ENCODE measurements at places on chromosomes 16 and 17.

DNA sequence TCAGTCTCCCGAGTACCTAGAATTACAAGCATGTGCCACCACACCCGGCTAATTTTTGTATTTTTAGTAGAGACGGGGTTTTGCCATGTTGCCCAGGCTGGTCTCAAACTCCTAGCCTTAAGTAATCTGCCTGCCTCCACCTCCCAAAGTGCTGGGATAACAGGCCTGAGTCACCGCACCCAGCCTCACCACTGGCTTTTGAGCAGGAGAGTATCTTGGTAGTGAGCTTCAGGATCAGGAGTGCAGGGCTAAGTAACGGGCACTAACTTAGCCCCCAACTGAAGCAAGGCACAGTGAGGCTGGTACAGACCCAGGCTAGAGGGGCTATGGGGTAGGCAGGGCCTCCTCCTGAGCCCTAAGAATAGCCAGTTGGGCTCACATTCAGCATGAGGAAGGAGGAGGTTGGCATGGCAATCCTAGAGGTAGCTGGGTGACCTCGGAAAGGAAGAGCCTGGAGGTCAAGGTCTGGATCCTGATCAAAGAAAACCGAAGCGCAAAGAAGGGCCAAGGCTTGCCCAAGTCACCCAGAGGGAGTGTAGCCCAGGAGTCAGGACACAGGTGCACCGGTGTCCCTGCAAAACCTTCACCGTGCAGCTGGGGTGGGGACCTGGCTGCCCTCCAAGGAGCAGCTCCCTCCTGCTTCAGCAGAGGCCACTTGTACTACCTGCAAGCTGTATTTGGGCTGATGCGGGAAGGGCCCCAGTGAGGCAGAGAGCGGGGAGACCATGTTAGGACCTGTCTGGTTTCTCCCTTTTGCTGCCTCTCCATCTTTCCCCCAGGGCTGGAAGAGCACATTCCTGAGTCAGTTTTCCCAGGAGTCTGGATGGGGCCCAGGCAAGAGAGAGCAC lies 1.3 kb upstream of the ADGRG5 start:
- DNase-seq = no peak

DNA sequence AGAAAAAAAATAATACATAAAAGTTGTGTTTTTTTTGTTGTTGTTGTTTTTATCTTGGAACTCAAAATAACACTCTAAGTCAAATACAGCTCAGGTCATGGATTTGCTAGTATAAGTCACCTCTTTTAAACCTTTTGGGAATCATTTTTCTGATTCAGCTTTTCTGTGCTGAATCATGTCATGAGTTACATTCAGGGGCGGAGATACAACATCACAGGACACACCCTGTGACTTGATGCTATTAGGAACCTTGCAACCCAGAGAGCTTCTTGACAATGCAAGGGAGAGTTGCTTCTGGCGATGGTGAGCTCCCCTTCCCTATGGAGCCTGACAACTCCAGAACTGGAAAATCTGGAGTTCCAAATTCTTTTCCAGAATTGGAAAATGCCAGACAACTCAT lies 358.3 kb upstream of the C16orf82 start:
- DNase-seq = no peak

GRCh38 chr16:67571464-67571863 lies 9.1 kb downstream of the CTCF start:
- no peak for DNase-seq

- no peak for DNase-seq
These were observed 34.8 kb downstream of the SOST start for GRCh38 chr17:43723697-43724359.

- DNase-seq = no peak
These were observed 39.7 kb downstream of the ARHGAP17 start for GRCh38 chr16:24975428-24975889.

DNA sequence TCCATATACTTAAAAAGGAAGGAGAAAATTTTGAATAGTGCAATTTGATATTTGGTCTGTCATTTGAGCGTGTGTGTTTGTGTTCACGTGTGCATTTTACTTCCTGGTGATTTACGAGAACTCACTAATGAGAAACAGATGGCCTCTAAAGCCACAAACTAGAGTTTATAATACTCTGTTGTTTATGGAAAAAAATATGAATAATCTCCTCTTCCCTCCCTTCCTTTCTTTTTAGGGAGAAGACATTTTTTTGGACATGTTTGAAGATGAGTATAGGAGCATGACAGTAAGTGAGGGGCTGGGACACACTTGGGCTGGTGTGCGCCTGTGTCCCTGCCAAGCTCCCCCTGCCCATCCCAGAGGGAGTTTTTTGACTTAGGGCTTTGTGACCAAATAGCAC lies 102.7 kb downstream of the CLEC16A start:
- no peak for DNase-seq

DNA sequence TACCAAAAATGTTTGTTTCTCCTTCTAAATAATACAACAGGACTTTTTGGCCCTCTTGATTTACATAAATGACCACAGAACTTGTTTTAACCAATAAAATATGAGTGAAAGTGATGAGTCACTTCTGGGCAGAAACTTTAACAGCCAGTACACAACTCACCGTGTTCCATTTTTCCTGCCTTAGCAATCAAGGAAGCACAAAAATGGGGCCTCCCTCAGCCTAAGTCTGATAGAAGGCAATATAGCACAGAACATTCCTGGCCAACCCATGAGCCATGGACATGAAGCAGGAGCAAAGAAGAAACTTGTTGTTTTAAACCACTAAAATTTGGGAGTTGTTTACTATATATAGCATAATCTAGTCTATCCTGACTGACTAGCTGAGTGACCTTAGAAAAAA lies 61.1 kb upstream of the MTMR4 start:
- no peak for DNase-seq

DNA sequence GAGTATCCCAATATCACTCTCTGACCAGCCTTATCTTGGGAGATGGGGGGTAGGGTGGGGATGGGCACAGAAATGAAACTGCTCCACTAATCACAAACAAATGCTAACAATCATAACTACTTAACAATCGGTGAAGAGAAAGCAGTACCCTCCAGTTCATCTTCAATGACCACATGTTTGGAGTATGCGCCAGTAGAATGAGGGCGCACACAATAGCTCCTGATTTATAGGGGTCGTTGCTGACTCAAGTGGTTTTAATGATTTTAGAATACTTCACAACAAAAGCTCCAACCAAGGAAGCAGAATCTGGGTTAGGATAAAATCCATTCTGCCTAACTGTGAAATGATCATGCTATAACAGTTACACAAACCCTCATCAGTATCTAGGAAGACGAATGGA lies 184.4 kb downstream of the AATF start:
- DNase-seq = no peak

DNA sequence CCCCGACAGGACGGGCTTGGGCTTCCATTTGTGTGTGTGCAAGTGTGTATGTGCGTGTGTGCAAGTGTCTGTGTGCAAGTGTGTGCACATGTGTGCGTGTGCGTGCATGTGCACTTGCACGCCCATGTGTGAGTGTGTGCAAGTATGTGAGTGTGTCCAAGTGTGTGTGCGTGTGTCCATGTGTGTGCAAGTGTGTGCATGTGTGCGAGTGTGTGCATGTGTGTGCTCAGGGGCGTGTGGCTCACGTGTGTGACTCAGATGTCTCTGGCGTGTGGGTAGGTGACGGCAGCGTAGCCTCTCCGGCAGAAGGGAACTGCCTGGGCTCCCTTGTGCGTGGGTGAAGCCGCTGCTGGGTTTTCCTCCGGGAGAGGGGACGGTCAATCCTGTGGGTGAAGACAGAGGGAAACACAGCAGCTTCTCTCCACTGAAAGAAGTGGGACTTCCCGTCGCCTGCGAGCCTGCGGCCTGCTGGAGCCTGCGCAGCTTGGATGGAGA lies 23.1 kb upstream of the ITGAX start:
- no peak for DNase-seq

DNA sequence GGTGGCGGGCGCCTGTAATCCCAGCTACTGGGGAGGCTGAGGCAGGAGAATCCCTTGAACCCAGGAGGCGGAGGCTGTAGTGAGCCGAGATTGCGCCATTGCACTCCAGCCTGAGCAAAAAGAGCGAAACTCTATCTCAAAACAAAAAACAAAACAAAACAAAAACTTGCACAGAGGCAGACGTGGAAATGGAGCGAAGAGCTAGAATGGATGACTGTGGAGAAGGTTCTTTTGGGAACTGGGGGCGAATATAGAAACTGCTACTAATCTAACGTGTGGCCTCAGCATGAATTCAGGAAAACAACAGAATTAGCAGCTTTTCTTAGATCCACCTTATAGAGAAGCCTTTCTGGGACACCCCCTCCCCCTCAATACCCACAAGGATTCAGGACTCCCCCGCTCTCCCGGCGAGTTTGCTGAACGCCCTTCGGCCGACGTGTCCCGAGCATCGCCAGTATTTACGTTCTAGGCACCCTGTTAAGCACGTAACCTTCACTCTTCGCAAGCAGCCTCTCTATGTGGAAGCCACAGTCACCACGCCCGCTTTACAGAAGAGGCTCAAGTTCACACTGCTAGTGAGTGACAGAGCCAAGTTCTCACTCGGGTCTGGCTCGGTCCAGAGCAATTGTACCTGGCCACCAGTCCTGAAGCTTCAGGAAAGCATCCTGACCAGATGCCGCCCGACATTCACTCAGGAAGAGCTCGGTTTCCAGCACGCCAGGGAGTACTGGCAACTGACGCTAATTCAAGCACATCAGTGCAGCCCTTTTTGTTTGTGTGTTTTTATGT lies 13.3 kb upstream of the ABR start:
- DNase-seq = no peak

GRCh38 chr17:79810130-79811010 lies 13.5 kb upstream of the CBX8 start:
- peak; percentile 91 for DNase-seq

DNA sequence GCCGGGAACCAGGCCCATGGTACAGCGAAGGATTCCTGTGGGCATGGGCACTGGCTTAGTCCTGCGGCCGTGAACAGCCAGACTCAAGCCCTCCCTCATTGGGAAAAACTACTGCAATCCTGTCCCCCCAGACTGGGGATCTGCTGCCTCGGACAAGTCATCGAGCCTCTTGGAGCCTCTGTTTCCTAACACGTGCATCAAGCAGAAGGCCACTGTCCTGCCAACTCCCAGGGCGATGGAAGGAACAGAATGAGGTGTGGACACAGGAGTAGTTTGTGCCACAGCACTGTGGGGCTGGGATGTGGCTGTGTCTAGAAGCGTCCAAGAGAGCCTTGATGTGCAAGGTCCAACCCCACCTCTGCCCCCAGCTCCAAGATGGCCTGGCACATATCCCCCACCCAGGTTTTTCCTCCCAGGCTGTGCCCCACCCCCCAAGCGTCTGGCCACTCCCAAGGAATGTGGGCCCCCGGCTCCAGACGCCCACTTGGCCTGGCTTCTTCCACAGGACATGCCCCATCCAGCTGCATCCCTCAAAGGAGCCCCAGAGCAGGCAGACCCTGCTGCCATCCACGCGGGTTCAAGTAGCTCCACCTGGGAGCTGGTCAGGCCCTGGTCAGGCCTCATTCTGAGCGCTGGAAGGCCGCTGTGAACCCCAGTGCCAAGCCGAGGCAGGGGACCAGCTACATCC lies 3.4 kb downstream of the CAMKK1 start:
- no peak for DNase-seq

DNA sequence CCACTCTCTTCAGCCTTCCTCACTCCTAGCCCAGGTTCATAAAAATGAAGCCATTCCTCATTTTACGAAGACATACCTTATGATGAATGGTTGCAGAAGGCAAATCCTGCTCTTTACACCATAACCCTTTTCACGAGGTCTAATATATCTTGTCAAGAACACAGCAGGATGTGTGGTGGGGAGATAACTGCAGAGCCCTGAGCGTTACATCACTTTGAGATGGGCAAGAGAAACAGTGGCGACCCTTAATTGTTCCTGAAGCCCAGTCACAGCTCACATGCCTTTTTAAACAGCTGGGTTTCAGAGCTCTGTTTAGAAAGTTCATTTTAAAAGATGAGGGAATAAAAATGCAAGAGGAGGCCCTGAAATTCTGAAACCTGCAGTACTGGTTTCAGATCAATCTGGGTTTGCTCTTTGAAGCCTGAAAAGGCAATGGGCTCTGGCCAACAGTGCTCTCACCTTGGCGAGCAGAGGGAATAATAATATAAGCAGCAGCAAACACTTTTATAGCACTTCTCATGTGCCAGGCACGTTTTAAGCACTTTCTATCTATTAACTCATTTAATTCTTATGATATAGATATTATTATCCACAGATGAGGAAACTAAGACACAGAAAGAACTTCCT lies 2.9 kb downstream of the FAM117A start:
- no peak for DNase-seq

DNA sequence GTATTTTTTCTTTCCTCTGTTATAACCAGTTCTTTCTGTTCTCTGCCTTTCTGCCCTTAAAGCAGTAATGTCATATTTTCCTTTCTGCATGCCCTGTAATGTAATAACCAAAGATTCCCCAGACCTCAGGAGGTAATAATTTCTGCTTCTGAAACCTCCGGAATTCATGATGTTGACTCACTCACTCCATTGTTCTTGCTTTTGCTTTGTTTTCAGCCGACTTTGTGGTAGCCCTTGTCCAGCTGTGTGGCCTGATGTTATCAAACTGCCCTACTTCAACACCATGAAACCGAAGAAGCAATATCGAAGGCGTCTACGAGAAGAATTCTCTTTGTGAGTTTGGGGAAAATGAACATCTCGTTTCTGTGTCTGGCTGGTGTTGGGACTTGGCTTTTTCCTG lies 55.9 kb downstream of the CDK12 start:
- DNase-seq = no peak

DNA sequence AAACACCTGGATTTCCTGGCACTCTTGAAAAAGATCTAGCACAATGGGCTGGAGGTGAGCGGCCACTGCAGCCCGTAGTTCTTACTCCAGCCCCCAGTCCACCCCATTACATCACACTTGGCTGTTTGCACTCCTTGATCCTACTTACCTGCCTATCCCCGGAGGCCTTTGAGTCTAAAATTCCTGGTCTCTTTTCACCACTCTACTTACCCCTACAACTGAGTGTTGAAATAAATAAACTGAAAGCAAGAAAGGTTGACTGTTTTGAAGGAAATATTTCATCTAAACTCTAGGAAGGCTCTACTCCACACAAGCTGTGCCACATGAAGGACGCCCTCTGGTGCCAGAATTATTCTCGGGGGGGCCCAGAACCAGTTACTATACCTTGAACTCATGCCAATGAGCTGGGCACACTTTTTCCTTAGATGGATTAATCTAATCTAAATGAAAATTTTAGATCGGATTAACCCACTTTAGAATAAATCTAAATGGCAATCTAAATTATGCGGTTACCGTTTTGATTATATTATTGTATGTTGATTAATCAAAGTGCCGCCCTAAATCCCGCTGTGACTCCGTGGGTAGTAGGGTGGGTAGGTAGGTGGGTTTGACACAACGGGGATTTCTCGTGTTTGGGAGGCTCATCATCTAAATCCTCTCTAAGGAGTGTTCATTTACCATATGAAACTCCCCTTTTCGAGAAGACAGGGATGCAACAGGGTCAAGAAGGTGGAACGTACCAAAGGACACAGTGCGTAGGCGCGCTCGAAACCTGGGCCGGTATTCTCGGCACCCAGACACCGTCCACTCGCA lies 651 bp upstream of the EIF1 start:
- DNase-seq = peak; percentile 57

All from NCI-H1436 treated with DMSO at 0.1 percent for 48 hours (cell line).